ENCODE measurements at places on chromosomes 7 and 10. TPM values are rescaled to one million over a fixed set of nuclear protein-coding genes. Genes with fewer than 3 reads are reported as not detected.

AKR1D1 gene
- not detected for total RNA-seq

CXCL12 gene
- total RNA-seq = 19.0 TPM

LCOR gene
- 110 TPM for total RNA-seq

LRRC17 gene
- total RNA-seq = 27.0 TPM

SLC16A9 gene
- total RNA-seq = 11.4 TPM

LHPP gene
- 9.7 TPM for total RNA-seq

DNA sequence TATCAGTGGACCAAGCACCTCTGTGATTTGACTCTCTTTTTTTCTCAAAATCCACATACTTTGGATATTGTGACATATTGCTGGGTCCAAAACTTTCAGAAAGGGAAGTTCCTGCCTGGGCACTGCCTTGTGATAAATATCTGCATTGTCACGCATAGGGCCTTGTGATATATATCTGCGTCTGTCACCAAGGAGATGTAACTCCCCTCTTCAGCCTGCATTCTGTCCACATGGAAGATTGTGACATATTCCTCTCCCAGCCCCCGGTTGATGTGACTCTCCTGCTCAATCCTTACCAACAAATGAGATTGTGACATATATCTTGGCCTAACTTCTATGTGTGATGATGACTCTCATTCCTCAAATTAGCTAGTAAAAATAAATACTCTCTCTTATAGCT, 25.4 kb upstream of the ZNF107 start:
- no peak for DNase-seq

GRCh38 chr10:35854661-35855060, 212.6 kb upstream of the FZD8 start:
- no peak for DNase-seq

- DNase-seq = peak; percentile 5
These were observed 43.6 kb downstream of the NSUN6 start for GRCh38 chr10:18607503-18608378.

DNA sequence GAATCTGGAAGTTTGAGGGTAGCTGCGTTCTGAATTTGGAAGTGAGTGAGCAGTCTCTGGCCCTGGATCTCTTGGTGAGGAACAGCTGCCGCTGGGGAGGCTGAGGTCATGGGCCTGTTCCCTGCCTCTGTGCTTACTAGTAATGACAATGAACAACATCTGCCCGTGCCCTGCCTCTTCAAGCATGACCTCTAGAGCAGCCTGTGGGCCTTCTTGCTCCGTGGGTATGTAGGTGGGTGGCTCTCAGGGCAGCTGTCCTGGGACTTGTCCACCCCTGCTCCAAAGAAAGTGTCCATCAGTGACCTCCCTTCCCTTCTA, 186.2 kb downstream of the CXCL12 start:
- DNase-seq = no peak

DNA sequence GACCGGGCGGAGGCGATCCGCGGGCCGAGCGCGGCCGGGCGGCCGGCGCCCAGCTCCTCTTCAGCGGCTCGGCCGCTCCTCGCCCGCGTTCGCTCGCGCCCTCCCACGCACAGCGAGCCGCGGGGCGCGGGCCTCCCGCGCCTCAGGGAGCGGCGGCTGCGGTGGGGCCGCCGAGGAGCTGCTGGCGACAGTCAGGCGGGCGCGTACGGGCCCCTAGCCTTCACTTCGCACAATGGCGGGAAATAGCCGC, at the start of gene MCMBP:
Gene MCMBP, minus strand, starts transcription at position 234 of the 250 bp plus-strand sequence. CDS start 259 bp downstream, outside the sequence.
- DNase-seq = no peak

GRCh38 chr10:70084189-70084588, 31.5 kb downstream of the MACROH2A2 start:
- no peak for DNase-seq

GRCh38 chr10:82778908-82779307, 903.9 kb downstream of the NRG3 start:
- DNase-seq = no peak

DNA sequence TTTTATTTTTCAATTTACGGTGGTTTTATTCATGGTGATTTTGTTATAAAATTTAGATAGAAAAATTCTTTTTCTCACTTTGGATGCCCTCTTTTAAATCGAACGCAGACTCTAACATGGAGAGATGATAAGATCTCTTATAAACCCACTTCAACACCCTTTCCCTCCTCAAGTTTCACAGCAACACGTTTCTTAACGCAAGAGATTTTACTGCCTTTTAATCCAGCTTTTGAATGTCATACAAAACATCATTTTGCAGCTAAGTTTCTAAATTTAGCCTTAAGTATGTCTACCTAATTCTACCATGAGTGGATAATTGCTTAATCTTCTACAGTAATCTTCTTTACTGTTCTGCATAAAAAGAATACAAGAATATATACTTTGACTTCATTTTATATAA, 70.0 kb downstream of the SEMA3C start:
- DNase-seq = no peak

GRCh38 chr10:79409726-79410085, 35.7 kb downstream of the ZCCHC24 start:
- peak; percentile 94 for DNase-seq

DNA sequence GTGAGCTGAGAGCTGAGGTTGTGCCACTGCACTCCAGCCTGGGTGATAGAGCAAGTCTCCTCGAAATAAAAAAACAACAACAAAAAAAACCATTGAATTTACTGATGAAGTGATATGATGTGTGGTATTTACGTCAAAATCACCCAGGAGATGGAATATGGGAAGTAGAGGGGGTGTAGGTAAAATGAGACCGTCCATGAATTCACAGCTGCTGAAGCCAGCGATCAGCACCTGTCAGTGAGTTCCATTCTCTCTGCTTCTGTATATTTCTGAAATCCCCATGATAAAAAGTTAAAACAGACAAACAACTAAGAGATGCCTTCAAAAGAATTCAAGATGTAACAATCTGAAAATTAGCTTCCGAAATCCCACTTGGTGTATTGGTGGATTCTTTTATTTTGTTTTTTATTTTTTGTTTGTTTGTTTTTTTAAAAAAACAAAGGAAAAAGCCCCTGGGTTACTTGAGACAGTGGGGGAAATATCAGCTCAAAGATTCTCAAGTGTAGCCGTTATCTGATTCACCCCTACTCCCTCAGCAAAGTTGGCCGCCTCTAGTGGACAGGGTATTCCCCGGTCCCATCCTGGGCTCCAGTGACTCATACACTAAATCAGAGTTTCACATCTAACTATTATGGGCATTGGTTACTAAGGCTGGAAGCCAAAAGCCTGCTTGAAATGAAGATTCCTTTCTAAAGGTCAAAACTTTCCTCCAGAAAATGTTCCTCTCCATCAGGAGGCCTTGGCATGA, 76.4 kb downstream of the MAP3K8 start:
- DNase-seq = no peak

DNA sequence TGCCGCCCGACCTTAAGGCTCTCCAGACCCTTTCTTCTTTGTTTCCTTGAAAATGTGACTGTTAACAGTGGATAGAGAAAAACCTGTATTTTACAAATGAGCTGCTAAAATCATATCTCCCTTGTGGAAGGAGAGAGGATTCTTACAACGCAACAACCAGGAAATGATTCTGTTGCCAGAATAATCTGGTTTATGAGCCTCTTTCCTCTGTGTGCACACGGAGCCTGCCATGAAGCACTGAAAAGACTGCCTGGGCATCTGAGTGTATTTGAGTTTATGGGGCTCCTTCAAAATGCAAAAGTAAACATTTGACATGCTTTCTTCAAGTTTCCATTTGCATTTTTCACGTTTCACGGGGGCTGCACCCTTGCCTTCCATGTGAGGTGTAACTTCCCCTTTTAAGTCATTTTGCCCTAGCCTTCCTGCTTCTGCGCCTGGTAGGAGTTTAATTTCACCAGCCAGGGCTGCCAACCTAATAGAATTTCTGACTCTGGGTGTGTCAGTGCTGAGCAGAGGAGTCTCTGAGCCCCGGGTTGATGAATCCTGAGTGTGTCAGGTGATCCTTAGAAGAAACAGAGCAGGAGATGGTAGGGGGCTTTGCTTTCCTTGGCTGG, 101.2 kb downstream of the GRB10 start:
- DNase-seq = no peak

DNA sequence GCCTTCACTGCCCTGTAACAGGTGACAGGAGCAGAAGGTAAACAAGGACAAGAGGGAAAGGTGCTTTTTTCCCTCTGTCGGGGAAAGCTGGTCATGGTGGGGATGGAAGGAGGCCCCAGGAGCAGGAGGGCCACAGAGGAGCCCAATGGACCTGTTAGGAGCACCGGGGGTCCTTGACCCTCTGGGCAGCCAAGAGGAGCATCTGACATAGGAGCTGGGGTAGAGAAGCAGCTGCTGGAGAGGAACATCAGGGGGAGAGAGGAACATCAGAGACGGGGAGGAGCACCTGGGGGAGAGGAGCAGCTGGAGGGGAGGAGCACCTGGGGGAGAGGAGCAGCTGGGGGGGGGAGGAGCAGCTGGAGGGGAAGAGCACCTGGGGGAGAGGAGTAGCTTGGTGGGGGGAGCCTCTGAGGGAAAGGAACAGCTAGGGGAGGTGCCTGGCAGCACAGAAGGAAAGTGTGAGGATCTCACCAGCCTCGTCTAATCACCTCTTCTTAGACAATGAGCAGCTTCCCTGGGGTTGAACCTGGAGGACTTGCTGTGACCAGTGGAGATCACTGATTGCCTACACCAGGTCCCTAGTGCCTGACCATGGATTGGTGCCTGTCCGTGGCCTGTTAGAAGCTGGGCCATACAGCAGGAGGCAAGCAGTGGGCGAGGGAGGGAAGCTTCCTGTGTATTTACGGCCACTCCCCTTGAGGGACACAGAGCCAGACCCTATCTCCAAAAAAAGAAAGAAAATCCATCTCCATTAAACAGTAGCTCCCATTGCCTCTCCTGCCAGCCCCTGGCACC, 37.6 kb downstream of the JAKMIP3 start:
- no peak for DNase-seq

DNA sequence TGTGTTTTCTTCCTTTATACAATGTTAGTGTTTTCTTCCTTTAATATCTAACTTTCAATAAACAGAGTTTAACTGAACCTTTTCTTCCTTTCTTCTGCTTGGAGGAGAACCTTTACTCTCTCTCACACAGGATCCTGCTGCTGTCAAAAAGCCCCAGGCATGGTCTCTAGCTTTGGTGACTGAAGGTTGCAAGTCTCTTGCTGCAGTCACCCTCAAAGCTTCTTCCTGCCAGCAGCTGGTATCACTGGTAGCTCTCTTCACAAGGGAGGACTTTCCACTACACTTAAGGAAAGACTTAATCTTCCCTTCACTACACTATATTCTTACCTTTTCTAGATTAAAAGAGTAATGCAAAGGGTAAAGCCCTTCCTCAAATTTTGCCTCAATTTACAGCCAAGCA, 153.4 kb downstream of the SGMS1 start:
- DNase-seq = no peak

Data from occipital lobe (tissue), 3 donors.